ENCODE measurements at places on chromosomes 2 and 18.

DNA sequence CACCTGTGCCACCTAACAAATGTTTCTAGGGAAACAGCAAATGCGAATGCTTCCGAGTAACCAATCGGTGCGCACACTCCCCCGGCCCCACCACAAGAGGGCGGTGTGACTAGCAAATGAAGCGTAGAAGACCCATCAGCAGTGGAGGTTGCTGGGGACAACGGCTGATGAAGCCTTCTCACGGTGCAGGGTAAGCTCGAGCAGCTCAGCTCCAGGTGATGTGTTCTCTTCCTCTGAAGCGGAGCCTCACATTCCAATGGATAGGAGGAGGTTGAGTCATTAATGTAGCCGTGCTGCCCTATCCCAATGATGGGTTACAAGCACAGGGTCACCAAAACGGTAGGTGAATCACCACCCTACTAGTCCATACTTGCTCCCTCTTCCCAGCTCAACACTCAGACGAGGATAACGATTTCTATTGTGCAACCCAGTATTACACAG is 127.6 kb upstream of the TWIST2 start:
- H3K27me3 ChIP-seq = peaks cover 34% of the 10 kb centered on the region
- no peak overlapping the region for H3K4me3 ChIP-seq
- no peak overlapping the region for H3K27ac ChIP-seq
- no peaks in the 10 kb centered on the region for H3K36me3 ChIP-seq

- no peak overlapping the region for H3K4me3 ChIP-seq
- H3K36me3 ChIP-seq = peaks cover 84% of the 10 kb centered on the region
- H3K4me1 ChIP-seq = peaks cover 3% of the 10 kb centered on the region
- peak; percentile 76 for ATAC-seq
Measured at GRCh38 chr2:32745191-32745590, 117.3 kb downstream of the TTC27 start.

DNA sequence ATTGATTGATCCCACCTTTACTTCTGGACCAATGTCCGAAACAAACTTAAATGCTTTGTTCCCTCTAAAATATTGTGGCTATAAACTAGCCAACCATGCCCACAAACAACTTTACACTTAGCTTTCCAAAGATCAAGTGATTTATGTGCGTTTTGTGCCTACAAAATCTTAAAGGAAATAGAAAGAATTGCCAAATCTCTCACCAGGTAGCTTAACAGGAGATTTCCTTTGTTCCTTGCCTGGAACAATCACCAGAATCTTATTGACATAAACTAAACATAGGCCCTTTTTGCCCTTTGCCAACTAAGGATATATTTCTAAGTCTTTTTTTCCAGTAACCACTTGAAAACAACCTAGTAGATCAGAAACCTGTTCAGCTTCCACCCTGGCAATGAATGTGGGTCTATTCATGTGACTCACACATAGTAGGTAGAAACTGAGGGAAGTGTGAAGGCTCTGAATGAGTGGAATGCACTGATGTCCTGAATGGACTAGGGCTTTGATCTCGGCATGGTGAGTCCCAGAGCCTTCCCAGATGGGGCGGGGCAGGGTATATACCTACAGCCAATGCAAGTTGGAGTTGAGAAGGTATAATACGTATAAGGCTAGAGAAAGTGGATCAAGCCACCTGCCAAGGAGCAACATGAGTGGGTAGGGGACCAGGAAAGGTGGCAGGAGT is 94.6 kb upstream of the PPP1CB start:
- no peaks in the 10 kb centered on the region for H3K27me3 ChIP-seq
- peaks cover 19% of the 10 kb centered on the region for H3K4me1 ChIP-seq
- ATAC-seq = peak; percentile 100
- peak overlapping the region; percentile 29 for H3K4me3 ChIP-seq
- peak overlapping the region; percentile 0 for H3K27ac ChIP-seq

- no peaks in the 10 kb centered on the region for H3K36me3 ChIP-seq
- H3K4me1 ChIP-seq = peaks cover 6% of the 10 kb centered on the region
- no peaks in the 10 kb centered on the region for H3K27me3 ChIP-seq
- H3K4me3 ChIP-seq = no peak overlapping the region
- no peak overlapping the region for H3K27ac ChIP-seq
- no peak for ATAC-seq
Measured at GRCh38 chr2:69667805-69668382, 24.4 kb upstream of the AAK1 start.

GRCh38 chr2:8684540-8684877 is 2.7 kb downstream of the ID2 start:
- peaks cover 2% of the 10 kb centered on the region for H3K27me3 ChIP-seq
- H3K4me1 ChIP-seq = peaks cover 3% of the 10 kb centered on the region
- peak; percentile 26 for ATAC-seq
- peaks cover 48% of the 10 kb centered on the region for H3K36me3 ChIP-seq
- H3K27ac ChIP-seq = peak overlapping the region; percentile 96
- H3K4me3 ChIP-seq = peak overlapping the region; percentile 96

DNA sequence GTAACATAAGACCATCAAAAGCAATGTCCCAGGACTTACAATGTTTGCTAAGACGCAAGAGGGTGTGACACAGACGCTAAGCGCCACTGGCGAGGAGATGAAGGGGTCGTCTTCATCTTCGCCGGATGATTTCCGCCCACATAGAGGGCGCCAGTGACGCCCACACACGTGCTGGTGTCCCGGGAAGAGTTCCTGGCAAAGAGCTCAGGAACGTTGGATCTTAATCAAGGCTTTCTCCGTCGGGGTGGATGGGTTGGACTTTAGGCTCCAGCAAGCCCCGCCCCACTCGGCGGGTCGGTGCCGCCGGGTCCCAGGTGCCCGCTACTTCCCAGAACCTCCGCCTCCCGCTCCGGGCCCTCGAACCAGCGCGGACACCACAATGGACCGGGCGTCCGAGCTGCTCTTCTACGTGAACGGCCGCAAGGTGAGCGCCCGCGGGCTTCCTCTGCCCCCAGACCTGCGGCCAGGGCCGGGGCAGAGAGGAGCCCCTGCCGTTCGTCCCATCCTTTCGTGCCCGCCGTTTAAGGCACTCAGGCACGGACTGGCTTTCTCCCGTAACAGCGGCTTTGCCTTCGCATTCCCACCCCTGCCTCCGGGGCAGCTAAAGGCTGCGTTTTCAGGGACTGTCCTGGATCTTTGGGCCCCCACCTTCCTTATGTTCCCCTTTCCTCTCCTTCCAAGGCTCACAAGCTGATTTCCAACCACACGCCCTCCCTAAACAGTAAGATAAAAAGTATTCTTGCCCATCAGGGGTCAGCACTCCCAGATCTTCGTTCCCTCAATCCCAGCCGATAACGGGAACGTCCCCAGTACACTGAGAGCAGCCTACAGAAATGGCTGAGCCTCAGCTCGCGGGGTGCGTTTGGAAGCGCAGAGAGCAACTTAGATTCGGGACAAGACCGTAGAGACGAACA is at the start of gene AOX1:
Gene AOX1, plus strand, starts transcription at position 285 of the 914 bp plus-strand sequence. Its CDS starts 95 bp downstream, at position 380.
- no peaks in the 10 kb centered on the region for H3K36me3 ChIP-seq
- peaks cover 9% of the 10 kb centered on the region for H3K27me3 ChIP-seq
- H3K4me3 ChIP-seq = peak within 1 kb of the TSS; percentile 72
- peak; percentile 61 for ATAC-seq
- H3K4me1 ChIP-seq = no peaks in the 10 kb centered on the region

GRCh38 chr2:162244541-162245031 is 1.3 kb upstream of the FAP start:
- H3K36me3 ChIP-seq = no peaks in the 10 kb centered on the region
- no peaks in the 10 kb centered on the region for H3K4me1 ChIP-seq
- H3K27me3 ChIP-seq = peaks cover 25% of the 10 kb centered on the region
- ATAC-seq = no peak

DNA sequence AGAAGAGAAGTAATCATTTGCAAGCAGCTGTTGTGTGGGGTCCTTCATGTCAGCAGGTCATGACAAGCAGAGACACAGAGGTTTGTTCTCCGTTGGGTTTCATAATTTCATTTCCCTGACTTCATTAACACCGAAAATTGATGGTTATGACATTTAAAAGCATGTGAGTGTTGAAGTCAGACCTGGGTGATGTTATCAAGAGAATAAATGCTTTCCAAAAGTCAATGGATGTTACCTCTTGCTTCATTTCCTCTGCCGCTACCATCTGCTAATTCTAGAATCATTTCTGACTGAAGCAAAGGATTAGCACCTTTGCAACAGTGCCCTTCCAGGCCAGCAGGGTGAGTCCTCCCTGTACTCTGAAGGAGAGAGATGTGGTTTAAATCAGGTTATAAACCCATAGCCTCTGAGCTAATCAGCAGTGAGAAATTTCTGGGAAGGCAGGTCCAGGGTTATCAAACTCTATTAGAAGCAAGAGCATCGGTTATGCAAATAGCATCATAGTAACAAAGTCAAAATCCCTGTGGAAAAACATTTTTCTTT is 446.2 kb downstream of the PIK3C3 start:
- no peaks in the 10 kb centered on the region for H3K36me3 ChIP-seq
- H3K27ac ChIP-seq = no peak overlapping the region
- no peaks in the 10 kb centered on the region for H3K27me3 ChIP-seq
- ATAC-seq = no peak

DNA sequence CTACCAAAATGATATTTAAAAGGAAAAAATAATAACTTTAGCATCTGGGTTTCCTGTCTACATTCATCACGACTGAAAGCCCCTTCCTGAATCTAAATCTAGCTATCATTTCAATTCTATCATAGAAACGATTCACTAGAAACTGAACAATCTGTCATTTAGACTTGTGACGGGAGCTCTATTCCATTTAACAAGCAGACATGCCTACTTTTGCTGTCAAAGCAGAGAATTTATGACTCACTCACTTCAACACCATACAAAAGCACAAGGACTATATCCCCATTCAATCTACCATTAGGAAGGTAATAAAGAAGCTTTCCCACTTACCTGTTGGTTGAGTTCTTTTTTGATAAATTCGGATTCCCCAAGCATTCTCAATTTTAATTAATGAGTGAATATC is 1072.3 kb downstream of the LRP1B start:
- H3K27me3 ChIP-seq = no peaks in the 10 kb centered on the region
- no peaks in the 10 kb centered on the region for H3K4me1 ChIP-seq
- no peak for ATAC-seq
- H3K36me3 ChIP-seq = no peaks in the 10 kb centered on the region
- H3K4me3 ChIP-seq = no peak overlapping the region

DNA sequence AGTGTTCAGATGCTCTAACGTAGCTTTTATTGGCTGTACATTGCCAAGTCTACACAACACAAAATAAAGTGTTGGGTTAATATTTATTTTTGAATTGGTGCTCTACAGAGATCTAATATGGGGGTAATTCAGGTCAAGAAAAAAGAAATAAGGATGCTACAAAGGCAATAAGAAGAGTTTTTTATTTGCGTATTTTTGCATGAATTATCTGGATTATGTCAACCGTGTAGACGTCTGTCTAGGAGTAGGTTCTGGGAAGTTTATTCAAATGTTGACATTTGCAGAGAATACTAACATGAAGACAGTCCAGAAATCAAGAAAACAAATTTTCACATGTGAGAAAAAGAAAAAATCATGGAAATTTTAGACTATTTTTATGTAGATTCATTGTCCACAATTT is 876.7 kb upstream of the POU3F3 start:
- H3K27ac ChIP-seq = no peak overlapping the region
- no peaks in the 10 kb centered on the region for H3K36me3 ChIP-seq
- no peak for ATAC-seq
- no peak overlapping the region for H3K4me3 ChIP-seq
- no peaks in the 10 kb centered on the region for H3K4me1 ChIP-seq

DNA sequence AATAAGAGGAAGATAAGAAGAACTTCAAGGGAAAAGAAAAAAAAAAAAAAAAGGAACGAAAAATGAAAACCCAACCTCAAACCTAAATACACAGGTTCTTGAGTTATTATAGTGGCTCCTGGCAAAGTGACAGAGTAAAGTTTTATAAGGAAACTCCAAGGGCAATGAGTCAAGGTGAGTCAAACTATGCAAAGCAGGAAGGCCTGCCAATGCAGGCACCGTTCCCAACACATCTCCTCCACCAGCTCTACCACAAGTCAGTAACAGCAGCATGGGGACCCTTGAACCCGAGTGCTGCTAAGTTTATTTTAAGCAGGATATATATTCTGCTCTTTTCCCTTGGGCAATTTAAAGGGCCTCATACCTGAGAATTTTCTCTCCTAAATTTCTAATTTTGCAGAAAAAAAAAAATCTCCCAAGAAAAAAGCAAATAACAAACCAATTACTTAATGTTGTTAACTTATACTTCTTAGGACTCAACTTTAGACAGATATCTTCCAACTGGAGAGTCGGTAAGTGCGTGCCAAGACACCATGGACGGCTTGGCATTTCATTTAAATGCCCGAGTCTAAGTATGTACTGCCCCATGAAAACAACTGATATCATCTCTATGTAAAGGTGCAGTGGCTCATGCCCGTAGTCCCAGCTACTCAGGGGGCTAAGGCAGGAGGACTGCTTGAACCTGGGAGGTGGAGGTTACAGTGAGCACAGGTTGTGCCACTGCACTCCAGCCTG is 75.7 kb upstream of the TFCP2L1 start:
- no peak overlapping the region for H3K27ac ChIP-seq
- peaks cover 99% of the 10 kb centered on the region for H3K36me3 ChIP-seq
- no peaks in the 10 kb centered on the region for H3K27me3 ChIP-seq
- peak; percentile 49 for ATAC-seq
- no peak overlapping the region for H3K4me3 ChIP-seq

DNA sequence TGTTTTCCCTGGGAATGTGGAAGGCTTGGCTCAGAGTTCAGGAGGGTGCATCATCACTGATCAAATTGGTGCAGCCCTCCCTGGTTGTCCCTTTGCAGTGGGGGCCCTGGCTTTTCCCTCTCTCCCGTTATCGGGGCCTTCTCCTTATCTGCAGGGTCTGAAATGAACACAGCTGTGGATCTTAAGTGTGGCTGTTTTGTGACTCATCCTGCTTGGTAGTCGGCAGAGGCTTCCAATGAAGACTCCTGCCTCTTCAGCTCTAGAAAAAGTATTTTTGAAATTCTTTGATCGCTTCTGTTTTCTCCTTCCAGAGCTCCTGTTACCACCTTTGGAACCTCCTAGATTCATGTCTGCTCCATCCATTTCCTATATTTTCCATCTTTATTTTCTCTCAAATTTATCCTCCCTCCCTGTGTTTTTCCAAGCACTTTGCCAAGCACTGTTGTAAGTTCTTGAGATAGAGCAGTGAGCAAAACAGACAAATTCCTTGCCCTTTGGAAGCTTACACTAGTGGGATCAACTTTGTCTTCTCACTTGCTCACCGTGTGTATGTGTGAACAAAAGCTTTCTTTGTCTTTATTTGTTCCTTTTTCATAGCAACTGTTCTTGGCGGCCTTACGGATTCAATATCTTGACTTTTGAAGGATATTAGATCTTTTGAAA is 45.7 kb downstream of the RALB start:
- no peaks in the 10 kb centered on the region for H3K27me3 ChIP-seq
- no peak for ATAC-seq
- no peak overlapping the region for H3K27ac ChIP-seq
- H3K4me3 ChIP-seq = no peak overlapping the region
- H3K4me1 ChIP-seq = no peaks in the 10 kb centered on the region

DNA sequence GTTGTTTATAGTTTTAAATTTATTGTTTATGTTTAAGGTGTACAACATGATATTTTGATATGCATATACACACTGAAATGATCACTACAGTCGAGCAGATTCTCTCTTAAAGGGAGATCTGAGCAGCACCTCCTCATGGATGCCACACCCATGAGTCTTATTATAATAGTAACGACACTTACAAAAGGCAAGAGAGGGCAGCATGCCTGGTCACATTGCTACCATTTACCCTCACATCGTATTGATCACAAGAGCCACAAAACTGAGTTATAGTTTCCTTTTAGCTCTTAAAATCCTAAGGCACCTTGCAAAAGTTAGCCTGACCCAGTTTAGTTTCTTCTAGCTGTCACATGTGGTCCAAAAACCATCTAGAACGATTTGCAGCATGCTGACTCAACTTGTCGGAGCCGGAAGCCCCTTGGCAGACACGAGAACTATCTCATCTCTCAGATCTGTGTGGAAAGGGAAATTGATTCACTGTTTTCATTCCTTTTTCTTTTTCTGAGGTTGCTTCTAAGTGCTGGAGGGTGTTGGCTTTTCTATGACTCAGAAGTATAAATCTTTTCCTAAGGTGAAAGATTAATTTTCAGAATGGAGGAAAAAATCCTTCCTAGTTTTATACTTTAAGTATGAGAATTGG is 85.3 kb downstream of the CDC42EP3 start:
- peak overlapping the region; percentile 87 for H3K4me3 ChIP-seq
- H3K27ac ChIP-seq = peak overlapping the region; percentile 90
- H3K4me1 ChIP-seq = peaks cover 73% of the 10 kb centered on the region
